HuH-7 (cell line): ENCODE measurements at places on chromosomes 12 and 14.

GRCh38 chr12:123767613-123768012, 5.5 kb downstream of the DNAH10 start:
- no peak for DNase-seq

DNA sequence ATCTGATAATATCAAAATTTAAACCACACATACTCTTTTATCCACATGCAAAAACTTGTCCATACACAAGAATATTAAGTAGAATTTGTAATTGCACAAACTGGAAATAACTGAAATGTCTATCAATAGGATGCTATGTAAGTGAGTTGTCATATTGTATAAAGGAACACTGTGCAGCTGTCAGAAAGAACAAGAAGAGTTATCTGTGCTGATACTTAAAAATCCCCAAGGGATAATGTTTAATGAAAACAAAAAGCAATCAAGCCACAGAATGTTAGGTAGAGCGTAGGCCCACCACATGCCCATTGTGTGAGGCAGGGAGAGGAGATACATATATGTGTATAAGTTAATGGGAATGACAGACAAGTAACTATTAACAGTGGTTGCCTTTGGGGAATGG, 25.9 kb upstream of the HIGD1C start:
- DNase-seq = no peak

GRCh38 chr12:69514845-69515244, 44.7 kb downstream of the FRS2 start:
- DNase-seq = no peak

DNA sequence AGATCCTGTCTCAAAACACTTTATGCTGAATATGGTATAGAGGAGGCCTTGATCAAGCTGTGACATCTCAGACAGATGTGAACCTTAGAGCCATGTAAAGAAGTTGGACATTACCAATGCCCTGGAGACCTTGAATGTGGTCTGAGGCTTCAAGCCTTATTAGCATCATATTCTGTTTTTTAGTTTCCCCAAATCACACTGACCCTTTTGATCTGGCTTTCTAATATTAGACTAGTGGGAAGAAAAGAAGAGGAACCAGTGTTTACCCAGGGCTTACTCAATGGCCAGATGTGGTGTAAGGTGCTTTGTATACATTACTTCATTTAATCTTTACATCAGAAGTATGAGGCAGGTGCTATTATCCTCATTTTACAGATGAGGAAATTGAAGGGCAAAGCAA, 10.6 kb upstream of the TBPL2 start:
- DNase-seq = no peak

GRCh38 chr14:31712244-31713127, 151.3 kb downstream of the NUBPL start:
- no peak for DNase-seq

GRCh38 chr14:23433457-23433856, 2.0 kb downstream of the MYH7 start:
- DNase-seq = no peak

GRCh38 chr12:91778091-91778832, 367.4 kb downstream of the BTG1 start:
- no peak for DNase-seq

- no peak for DNase-seq
Measured at GRCh38 chr14:91261115-91261514, 16.6 kb upstream of the GPR68 start.

- no peak for DNase-seq
Measured at GRCh38 chr12:89384050-89384758, 31.9 kb upstream of the DUSP6 start.

- DNase-seq = no peak
Measured at GRCh38 chr12:31406345-31406744, 80.4 kb upstream of the SINHCAF start.

- no peak for DNase-seq
Measured at GRCh38 chr14:60590991-60591414, 58.3 kb downstream of the SIX1 start.

DNA sequence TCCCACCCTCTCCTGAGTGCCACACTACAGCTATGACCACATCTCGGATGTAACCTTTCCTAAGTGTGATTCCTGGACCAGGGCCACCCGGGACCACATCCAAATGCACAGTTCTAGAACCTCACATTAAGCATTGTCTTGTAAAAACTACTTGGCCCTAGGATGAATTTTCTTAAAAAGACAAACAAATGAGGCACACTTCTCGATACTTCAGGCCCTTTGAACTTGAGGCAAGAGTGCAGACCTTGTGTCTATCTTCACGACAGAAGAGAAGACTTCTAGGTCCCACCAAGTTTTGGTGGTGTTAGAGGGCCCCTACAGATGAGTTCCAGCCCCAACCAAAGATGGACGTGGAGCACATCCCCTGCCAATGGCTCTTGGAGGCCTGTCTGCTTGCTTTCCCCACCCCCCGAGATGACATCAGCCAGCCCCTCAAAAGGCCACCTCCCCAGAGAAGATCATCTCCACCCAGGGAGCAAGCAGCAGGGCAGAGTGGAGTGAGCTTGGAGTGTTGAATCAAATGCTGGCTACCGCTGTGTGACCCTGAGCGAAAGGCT, 9.3 kb downstream of the ISCU start:
- DNase-seq = no peak

DNA sequence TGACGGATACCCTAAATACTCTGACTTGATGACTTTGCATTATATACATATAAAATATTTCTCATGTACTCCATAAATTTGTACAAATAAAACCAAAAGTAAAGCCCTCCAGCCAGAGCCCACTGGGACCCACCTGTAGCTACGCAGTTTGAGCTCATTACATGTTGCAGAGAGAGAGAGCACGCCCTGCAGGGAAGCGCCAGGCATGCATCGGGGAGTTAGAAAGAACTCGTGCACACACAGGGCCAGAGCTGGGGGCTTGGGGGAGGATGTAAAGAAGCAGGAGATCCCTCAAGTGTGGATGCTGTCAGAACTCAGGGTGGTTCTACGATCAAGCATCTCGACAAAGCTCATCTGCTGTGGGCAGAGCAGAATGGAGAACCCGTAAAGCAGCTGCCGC, 178.5 kb upstream of the RTL1 start:
- no peak for DNase-seq

- no peak for DNase-seq
Measured at GRCh38 chr12:128737292-128737966, 86.3 kb downstream of the SLC15A4 start.

DNA sequence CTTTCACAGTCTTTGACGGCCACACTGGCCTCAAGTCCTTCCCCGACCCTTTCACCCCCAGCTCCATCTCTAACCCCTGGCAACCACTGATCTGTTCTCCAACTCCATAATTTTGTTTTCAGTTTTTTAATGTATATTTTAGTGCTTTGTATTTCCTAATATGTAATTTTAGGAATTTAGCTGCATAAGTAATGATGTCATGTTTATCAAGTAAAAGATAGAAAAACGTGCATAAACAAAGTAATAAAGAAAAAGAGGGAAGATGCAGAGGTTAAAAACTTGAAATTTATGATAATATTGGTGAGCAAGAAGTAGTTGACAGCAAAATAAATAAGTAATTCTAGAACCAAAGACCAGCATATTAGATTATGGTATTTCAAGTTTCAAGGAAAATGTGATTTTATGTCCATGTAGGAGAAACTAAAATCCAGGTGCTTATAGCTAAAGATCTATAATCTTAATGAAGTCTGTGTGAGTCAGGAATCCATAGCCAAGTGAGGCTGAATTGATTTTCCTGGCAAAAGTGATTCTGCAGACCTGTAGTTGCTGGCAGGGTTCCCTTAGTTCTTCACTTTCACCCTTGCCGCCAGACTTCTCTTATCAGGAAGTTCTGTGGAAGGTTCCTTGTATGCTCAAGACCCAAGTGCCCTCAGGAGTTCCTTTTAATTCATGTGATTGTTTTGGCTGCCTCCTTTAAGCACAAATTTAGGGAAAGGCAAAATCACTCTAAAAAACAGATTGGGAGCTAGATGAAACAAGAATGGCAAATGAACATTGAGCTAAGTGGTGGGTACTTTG, 24.4 kb downstream of the FBXW8 start:
- DNase-seq = no peak

- DNase-seq = no peak
Measured at GRCh38 chr14:55190906-55191202, 531 bp downstream of the DLGAP5 start.

DNA sequence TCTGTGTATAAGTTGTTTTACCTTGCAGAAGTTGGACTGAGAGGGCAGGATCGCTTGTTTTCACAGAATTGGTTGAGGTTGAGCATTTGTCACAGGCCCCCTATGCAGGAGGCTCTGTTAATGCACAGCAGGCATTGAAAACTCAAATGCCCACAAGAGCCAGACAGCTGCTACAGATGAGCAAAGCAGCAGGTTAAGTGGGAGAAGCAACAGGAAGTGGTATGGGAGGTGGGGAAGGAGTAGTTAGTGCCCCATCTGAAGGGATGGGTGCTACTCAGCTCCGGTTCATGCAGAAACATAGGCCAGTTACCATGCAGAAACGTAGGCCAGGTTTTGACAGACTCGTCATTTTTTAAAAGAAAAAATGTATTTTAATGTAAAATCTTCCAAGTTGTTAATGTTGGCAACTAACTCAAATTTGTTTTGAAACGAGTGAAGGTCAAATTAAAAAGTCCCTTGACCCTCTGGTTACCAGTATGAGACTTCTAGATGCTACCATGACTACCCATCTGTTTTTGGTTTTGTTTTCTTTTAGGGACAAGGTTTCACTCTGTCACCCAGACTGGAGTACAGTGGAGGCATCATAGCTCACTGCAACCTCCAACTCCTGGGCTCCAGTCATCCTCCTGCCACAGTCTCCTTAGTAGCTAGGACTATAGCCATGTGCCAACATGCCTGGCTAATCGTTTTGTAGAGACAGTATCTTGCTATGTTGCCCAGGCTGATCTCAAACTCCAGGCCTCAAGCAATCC, 84.7 kb upstream of the FRMD6 start:
- DNase-seq = no peak
